ENCODE measurements at places on chromosomes 13 and 19.

- DNase-seq = no peak
Measured at GRCh38 chr19:35569281-35569781, 5.9 kb upstream of the ATP4A start.

DNA sequence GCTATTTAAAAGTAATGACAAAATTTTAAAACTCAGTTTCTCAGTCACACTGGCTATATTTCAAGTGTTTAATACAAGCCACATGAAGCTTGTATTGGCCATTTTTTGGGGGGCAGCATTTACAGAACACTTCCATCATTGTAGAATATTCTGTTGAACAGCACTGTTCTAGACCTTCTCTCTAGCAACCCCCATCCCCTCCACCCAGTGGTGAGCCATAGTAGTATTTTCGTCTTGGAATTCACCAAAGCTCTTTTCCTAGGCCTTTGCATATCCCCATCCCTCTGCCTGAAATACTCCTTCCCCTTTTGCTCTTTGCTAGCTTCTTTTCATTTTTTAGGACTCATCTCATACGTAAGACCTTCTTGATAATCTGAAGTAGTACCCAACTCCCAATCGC lies 99.5 kb downstream of the ZC3H13 start:
- no peak for DNase-seq

- DNase-seq = no peak
Measured at GRCh38 chr19:34997071-34997617, 3.0 kb upstream of the GRAMD1A start.

- DNase-seq = no peak
Measured at GRCh38 chr13:31699650-31700049, 39.7 kb upstream of the RXFP2 start.

DNA sequence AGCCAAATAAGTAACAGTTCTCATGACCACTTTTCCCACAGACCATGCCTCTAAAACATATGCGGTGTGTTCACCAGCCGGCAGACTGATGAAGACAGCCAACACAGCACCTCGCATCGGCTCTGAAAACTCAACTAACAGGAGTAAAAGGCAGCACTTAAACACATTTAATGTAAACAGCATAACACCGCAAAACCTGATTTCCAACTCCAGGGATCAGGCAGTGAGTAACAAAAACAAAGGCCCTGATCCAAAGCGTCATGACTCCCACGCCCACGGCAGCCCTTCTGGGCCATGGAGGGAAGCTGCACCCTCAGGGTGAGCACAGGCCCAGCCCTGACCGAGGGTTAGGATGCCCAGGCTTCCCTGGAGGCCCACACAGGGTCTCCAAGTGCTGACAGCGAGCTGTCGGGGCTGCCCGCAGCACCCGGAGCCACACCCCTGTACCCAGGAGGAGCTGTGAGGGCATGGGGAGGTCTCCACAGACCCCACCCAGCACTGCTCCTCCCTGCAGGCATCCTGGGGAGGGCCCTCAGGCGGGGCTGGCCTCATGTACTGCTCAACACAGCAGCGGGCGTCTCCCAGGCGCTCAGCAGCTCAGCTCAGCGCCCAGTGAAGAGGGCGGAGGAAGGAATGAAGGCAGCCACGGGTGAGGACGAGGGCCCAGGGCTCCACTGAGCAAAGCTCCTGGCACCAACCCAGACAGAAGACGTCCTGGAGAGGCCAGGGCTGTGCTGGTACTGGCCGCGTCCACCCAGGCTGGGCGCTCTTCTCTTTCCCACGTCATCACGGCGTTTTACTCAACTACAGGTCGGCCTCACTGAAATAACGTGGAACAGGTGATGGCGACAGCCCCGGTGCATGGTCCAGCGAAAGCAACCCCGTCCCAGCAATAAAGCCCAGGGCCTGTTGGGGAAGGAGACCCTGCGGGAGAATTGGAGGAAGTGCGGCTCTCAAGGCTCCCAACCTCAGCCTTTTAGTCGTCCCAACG lies 53.7 kb downstream of the RASA3 start:
- no peak for DNase-seq

GRCh38 chr13:109374609-109375200 lies 411.7 kb downstream of the IRS2 start:
- DNase-seq = no peak

GRCh38 chr13:70087247-70087646 lies 20.4 kb upstream of the ATXN8OS start:
- DNase-seq = no peak

GRCh38 chr13:28610996-28611395 lies 47.9 kb upstream of the POMP start:
- no peak for DNase-seq

DNA sequence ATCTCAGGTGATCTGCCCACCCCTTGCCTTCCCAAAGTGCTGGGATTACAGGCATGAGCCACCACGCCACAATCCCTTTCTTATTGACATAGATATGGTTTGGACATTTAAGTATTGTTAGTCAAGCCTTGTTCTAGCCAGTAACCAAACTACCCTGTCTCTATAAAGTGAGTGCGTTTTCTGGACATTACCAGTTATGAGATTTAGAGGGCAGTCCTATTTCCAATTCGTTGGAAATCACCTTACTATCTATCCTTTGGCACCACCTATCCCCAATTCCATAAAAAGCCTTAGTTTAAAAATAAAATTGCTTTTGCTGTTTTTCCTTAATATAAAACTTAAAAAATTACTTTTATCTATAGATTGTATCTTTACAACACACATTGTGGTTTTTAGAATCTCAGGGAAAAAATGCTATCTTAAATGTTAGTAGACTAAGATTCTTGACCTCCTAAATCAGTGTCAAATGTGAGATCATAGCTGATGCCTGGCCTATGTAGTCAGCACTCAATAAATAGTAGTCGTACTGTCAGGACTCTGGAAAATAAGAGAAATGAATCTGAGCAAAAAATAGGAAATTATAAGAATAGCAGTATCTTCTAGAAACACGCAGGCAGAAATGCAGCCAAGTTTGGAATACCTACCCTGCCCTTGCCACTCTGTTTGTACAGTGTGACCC lies 57.0 kb downstream of the NUFIP1 start:
- no peak for DNase-seq

- DNase-seq = no peak
Measured at GRCh38 chr13:91894316-91894715, 495.9 kb downstream of the GPC5 start.

DNA sequence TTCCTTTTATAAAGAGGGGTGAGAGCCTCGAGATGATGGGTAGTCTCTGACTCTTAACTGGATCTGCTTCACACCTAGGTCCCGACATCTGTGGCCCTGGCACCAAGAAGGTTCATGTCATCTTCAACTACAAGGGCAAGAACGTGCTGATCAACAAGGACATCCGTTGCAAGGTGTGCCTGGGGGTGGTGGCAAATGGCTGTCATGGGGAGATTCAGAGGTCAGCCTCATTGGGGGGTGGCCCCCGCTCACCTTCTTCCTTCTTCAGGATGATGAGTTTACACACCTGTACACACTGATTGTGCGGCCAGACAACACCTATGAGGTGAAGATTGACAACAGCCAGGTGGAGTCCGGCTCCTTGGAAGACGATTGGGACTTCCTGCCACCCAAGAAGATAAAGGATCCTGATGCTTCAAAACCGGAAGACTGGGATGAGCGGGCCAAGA lies 1.6 kb downstream of the CALR start:
- DNase-seq = no peak

- DNase-seq = no peak
Measured at GRCh38 chr13:30880856-30881155, 25.3 kb upstream of the MEDAG start.

- peak; percentile 78 for DNase-seq
Measured at GRCh38 chr13:103539265-103539664, 473.0 kb upstream of the SLC10A2 start.

DNA sequence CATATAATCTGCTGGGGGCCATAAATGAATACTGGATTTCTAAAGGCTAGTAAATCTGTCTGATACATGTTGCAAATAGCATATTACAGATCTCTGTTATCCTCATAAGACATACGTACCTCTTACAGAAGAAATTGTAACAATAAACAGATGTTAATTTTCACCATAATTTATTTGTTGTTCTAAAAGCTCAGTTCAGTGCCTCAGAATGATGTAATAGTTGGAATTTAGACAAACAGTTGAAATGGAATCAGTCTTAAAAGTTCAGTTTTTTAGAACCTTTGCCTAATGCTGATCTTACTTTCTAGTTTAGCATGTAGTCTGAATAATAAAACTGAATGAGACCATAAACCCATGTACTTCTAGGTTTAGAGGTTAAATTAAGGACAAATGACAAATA lies 43.1 kb downstream of the B3GLCT start:
- DNase-seq = no peak

- no peak for DNase-seq
Measured at GRCh38 chr19:5452594-5453565, 2.3 kb upstream of the ZNRF4 start.

GRCh38 chr19:30219702-30220101 lies 152.5 kb upstream of the ZNF536 start:
- no peak for DNase-seq
